Activated CD4-positive, alpha-beta T cell treated with anti-CD3 and anti-CD28 coated beads for 4 hours (primary cell): ENCODE measurements at places on chromosomes 1 and 21.

GRCh38 chr1:236854605-236854983, 59.5 kb downstream of the MTR start:
- no peak for DNase-seq

GRCh38 chr1:47650205-47650604, 212.4 kb downstream of the FOXD2 start:
- DNase-seq = no peak

DNA sequence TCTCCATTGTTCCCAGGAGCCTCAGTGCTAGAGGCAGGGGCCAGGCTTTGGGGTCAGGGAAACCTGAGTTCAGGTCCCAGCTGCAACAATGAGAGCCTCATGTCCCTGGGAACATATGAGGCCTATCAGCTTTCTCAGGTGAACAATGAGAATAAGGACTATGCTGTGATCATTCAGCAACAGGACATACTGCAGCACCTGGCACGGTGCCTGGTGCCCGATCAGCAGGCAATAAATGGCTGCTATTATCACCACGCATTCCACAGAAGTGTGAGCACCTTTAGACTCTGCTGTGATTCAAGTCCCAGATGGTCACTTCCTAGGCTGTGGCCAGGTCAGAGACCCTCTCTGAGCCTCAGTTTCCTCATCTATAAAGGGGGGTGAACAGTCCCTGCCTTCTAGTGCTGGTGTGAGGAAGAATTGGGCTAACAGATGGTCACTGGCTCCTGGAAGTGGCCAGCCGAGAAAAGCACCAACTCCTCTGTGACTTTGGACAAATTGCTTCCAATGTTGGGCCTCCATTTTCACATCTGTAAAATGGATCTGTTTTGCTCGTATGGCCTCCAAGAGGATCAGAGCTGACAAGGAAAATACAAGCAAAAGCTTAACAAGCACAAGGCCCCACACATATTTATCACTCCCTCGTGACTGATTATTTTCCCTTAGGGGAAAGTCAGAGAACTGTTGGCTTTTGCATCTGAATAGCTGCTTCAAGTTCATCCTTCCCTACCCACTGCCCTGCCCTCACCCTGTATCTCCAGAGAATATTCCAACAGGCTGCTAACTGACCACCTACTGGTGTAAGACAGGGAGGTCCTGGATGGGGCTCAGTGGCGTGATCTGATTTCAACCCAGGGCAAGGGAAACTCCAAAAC, 1.1 kb downstream of the SLC5A9 start:
- DNase-seq = no peak

DNA sequence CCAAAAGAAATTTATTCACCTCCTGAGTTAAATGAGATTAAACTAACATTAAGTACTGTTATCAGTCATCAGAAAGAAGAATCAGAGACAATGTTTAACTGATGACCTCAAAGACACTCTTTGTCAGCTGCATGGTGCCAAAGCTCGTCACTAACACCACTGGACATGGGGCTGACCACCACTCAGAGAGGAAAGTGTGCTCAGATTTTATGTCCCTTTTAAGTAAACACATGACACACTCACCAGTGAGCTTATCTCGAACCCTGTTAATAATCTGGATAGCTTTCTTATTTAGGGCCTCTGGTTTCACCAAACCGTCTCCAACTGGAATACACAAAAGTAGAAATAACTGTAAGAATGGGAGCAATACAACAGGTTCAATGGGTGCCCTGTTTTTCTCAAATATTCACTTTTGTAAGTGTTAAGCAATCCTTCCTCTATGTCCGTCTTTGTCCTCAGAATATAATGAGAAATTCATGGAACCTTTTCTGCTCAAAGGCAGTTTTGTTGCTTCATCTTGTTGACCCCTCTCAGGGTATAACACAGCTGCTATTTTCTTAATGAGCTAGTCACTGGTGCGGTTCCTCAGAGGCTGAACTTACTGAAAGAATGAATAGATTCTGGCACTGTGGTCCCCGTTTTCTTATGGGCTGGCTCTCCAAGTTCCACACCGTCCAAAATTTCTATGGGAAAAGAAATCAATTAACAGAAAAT, 9.5 kb upstream of the EXOSC10 start:
- DNase-seq = no peak

GRCh38 chr21:15222707-15223106, 157.9 kb upstream of the NRIP1 start:
- no peak for DNase-seq
